ENCODE measurements at places on chromosomes 7 and 10.

- DNase-seq, result no peak
Observed at GRCh38 chr7:96599288-96599936, 110.2 kb downstream of the SEM1 start.

DNA sequence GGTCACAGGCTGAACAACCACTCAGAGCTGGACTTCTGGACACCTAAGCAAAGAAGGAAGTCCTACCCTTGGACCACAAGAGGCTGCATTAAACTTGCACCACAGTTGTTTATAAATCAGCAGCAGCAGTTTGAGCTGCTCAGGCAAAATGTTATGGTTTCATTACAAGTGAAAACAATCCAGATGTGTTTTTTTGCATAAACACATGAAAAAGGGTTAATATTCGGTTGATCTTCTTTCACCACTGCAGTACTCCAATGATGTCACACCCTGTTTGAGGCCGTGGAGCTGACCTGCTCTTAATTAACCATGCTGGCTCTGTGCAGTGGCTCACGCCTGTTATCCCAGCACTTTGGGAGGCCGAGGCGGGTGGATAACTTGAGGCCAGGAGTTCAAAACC is 490.8 kb upstream of the CELF2 start:
- no peak for DNase-seq

GRCh38 chr7:118349604-118350003 is 125.1 kb downstream of the ANKRD7 start:
- DNase-seq, result no peak

DNA sequence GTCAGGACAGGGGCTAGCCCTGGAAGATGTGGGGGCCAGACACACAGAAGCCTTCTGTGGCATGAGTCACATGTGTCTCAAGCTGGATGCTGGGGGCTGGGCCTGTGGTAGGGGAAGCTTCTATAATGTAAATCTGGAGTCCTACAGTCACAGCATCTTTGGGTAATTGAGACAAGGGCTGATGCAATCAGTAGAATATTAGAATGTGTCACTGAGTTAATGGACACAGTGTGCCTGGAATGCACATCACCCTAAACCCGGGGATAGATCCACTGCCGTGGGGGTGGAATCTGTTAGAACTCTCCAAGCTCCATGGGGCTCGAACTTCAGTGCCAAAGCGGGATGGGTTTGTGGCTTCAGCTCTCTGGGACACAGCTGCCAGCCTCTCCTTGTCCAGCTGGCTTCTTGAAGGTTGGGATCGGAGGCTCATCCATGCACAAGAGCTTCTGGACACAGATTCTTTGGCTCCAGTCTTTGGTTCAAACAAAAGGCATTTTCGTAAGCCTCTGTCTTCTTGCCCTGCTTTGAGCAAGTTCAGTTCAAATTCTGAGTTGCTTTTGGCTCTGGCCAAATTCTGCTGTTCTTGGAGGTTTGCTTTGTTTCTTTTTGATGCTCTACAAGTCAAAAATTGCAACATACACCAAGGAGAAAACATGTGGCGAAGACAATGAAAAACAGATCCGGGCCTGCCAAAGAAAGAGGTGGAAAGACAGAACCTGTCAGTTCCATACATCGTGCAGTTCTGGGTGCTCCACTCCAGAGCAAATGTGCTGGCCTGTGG is 194.8 kb upstream of the ZNF32 start:
- no peak for DNase-seq

DNA sequence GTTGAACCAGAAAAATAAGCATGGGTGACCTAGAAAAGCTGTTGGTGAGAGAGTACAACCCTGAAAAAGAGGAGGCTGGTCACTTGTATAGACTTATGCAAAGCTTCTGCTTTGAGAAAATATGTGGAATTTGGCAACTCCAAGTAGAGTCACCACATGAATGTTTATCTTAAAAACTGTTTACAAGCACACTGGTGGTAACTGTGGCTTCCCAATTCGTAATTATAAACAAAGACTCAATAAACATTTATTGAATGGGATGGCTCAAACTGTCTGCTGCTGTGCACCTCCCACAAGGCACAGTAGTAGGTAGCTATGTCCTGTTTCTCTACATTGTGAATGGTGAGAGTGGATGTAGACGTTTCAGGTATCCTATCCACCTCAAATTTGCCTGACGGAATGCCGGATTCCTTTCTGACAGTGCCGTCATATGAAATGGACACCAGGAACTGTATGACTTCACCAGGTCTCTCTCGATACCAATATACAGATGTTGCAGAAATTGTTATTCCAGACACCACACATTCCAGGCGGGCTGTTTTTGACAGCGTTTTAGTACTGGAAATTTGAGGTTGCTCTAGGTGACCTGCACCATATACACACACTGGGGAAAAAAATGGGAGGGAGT is 43.4 kb upstream of the TARP start:
- DNase-seq, result no peak

DNA sequence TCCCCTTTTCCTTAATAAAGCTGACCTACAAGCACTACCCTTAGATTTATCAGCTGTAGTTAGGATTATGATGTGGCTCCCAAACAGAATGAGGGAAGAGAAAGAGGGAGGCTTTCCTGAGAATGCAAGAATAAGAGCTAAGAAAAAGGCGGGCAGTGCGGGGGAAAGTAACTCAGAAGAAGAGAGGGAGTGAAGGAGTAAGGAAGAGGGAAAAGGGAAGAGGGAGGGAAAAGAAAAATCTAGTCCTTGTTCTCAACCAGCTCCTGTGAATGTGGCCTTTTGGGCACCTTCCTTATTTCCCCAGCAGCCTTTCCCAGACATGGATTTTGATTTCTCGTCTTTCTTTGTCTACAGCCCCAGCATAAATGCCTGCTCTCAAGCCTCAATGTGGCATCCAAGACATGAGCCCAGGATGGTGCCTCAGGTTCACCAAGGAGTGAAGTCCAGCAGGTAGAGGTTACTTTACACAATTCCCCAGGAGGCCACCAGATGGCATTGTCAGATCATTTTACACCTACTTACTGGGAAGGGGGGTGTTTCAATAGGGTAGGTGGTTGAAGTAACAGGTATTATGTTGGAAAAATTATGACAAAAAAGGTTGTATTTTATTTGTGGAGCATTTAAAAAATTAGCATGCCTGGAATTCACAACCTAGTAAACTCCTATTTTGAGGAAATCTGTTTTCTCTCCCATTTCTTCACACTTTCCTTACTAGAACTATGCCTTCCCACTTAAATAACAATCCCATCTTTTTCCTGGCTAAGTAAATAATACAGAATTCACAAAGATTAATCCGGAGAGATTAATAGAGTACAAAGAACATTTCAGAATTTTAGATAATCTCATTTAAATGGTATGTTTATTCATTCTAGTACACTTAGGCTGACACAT is 106.5 kb downstream of the HTR7 start:
- DNase-seq, result peak; percentile 43

GRCh38 chr10:97915346-97916131 is 65.9 kb downstream of the GOLGA7B start:
- DNase-seq, result no peak

- no peak for DNase-seq
Observed at GRCh38 chr7:114718861-114719260, 203.0 kb upstream of the MDFIC start.

DNA sequence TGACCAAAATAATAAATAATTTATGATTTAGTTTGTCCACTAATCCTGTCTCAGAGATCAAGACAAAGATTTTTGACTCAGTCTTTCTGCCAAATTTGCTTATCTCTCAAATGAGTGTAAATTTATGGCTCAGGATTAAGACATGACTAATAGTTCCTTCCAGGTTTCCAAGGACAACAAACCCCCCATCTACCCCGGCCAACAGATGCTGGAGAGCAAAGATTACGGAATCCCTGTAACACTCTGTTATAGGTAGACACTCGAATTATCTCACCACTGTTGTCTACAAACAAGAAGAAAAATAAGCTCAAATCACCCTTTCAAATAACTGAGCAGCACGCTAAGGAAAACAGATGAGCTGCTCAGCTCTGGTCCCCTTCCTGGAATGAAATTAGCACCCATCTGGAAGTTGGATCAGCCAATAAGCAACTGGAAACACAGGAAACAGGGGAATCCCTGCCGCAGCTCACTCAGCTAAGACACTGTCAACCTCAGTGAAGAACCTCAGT is 56.8 kb upstream of the SVIL start:
- no peak for DNase-seq

GRCh38 chr10:91799612-91799975 is 1.4 kb downstream of the TNKS2 start:
- no peak for DNase-seq

DNA sequence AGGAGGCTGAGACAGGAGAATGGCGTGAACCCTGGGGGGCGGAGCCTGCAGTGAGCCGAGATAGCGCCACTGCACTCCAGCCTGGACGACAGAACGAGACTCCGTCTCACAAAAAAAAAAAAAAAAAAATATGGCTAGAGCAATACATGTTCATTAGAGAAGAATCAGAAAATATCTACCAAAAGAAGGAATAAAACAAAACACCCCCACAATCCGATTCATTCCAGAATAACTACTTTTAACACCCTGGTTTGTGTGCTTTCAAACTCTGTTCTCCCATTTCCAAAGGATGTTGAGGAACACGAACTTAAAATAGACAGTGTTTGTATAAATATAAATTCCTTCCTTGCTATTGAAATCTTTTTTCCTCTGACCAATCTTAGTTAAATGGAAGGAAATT is 6.5 kb downstream of the PDSS1 start:
- no peak for DNase-seq

GRCh38 chr10:21751341-21752310 is 217.6 kb downstream of the MLLT10 start:
- no peak for DNase-seq

DNA sequence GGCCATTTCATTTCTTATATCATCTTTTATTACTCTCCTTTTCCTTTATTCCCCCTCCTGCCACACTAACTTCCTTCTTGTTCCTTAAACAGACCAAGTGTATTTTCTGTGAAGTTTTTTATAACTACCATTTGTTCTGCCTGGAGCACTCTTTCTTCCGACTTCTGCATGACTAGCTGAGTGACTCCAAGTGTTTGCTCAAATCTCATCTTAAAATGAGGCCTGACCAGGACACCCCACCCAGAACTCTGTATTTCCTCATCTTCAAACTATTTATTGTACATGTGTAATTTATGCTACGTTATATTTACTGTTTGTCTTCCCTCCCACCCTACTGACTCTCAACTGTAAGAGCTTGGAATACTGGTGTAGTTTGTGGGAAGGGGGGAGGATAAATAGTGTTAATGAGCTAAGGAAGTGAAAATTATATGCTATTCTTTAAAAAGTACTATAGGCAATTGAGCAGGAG is 3.2 kb downstream of the MINDY3 start:
- DNase-seq, result no peak

DNA sequence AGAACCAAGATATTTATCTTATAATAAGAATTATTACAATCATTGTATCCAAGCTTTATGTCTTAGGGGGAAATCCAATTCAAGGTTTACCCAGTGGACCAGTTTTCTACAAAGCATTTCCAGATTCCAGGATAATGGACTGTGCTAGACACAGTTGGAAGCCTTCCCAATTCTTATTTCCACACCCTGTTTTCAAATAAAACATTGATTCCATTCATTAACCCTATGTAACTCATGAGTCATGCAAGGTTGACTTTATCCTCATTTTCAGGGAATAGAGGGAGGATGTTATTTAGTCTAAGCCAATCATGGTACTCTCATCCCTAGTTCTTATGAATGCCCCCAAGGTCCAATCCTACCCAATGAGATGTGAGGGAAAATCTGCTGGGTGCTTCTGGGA is 145.7 kb downstream of the RNLS start:
- no peak for DNase-seq

DNA sequence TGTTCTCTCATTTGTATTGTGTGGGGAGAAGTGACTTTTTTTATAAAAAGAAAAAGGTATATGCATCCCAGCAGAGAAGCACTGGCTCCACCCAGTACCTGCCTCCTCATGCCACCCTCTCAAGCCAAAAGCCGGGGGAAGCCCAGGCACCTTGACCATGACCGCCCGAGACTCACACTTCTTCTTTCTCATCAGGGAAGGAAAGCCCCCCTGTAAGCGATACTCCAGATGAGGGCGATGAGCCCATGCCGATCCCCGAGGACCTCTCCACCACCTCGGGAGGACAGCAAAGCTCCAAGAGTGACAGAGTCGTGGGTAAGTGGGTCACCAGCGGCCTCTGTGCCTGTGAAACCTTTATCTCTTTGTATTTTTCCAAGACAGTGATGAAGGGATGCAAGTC is 22.9 kb downstream of the IKZF1 start:
- DNase-seq, result no peak

GRCh38 chr7:50697748-50698147 is 84.9 kb downstream of the GRB10 start:
- DNase-seq, result no peak

DNA sequence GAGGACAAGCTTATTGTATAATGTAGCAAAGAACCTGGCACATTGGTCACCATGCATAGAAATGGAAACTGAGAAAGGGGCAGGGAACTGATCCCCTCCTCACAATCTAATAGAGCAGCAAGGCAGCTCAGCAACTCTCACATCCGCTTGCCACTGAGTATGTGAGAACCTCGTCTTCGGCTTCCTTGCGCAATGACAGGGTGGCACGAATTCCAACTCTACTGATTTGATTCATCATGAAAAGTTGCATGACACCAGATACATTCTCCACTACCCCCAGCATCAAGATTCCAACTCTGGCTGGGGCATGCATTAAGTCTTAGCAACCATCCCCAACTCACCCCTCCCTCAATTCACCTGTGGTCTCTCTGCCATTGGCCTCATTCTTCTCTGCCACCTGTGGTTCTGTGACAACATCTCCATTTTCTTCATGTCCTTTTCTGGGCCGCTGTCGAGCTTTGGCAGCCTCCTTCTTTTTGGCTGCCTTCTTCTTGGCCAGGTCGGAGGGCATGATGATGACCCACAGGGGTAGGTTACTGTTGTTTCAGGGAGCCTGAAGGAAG is 976 bp downstream of the ABCF2 start:
- no peak for DNase-seq

- no peak for DNase-seq
Observed at GRCh38 chr7:84337429-84337828, 142.8 kb upstream of the SEMA3A start.

GRCh38 chr7:130149281-130150139 is 55.7 kb downstream of the TMEM209 start:
- DNase-seq, result no peak

DNA sequence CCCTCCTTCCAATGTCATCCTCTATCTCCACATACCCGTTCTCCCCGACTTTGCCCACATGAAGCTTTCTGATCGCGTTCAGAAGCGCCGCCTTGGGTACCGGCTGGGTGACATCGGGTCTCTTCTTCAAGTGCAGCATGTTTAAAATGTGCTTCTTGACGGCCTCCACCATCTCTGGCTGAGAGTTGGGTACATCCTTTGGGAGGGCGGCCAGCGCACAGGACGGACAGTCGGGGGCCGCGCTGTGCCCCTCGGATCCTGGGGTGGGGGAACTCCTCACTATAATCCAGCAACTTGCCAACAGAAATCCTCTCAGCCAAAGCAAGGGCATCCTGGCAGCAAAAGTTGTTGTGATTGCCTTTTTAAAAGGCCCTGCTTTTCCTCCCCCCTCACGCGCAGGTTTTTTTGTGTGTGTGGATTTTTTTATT is 2.8 kb downstream of the INHBA start:
- DNase-seq, result no peak

Measured in stimulated activated naive CD8-positive, alpha-beta T cell treated with anti-CD3 and anti-CD28 coated beads, Interleukin-15, amount 100 ng/mL, for 72 hours (primary cell).